ENCODE measurements at places on chromosomes 4 and X.

GRCh38 chr4:163164591-163164990 is 2.1 kb downstream of the NAF1 start:
- DNase-seq, result peak; percentile 14

DNA sequence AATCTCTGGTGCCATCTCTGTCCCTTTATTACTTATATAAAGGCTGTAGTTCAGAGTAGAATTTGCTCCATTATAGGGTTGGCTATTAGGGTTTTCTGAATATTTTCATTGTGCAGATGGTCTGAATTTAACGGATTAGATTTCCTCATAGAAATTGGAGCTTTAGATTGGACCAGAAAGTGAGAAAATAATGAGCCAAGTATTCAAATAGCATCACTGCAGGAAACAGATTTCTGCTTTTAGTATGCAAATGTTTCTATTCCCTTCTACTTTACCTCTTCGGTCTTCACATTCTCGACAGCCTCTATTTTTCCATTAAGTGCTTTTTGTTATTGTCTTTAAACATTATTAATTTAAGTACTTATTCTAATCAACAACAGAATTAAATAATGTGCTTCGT is 55.4 kb downstream of the TRIM2 start:
- no peak for DNase-seq

DNA sequence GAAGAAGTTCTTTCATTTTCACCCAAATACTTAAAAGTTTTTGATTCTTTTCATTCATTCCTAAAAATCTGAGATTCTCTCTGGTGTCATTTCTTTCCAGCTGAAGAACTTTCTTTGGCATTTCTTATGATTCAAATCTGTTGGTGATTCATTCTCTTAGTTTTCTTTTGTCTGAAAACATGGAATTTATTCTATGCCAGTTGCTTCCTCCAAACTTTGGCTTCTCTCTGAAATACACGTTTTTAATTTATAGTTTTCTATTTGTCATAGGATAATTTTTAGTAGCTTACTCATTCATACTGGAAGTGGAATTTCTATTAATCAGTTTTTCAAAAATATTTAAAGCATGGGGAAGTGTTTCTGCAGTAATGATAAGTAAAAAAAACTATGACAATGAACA is 1012.0 kb downstream of the RPA4 start:
- peak; percentile 69 for DNase-seq

DNA sequence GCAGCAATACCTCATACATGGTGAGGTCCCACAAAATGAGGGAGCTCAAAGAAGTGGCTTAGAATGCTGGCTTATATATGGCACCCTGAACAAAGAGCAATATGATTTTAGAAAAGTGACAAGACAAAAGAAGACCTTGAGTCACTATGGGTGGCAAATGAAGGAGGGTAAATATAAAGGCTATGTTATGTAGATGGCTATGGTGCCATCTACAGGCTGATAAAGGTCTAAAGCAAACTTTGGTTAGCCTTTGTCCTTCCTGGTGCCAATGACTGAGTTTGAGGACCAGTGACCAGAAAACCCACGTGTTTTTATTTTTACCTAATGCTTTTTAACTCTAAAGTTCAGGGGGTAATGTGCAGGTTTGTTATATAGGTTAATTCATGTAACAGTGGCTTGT is 151.8 kb downstream of the CCNG2 start:
- peak; percentile 42 for DNase-seq

GRCh38 chr4:64368741-64369140 is 40.5 kb downstream of the TECRL start:
- DNase-seq, result no peak

DNA sequence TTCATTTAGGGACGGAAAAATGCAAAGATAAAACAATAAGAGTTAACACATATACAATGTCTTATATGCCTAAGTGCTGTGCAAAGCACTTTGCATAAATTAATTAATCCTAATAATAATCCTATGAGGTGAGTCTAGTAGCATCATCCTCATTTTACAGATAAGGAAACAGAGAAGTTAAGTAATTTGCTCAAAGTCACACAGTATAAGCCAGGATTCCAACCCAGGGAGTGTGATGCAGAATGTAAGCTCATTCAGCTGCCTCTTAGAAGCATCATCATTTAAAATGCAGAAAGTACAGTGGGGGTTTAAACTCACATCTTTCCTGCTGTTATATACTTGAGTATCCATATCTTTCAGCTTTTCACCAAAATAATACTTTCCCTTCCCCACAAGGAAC is 203.7 kb downstream of the LARP7 start:
- no peak for DNase-seq

GRCh38 chr4:74738464-74739143 is 55.7 kb downstream of the BTC start:
- peak; percentile 8 for DNase-seq

DNA sequence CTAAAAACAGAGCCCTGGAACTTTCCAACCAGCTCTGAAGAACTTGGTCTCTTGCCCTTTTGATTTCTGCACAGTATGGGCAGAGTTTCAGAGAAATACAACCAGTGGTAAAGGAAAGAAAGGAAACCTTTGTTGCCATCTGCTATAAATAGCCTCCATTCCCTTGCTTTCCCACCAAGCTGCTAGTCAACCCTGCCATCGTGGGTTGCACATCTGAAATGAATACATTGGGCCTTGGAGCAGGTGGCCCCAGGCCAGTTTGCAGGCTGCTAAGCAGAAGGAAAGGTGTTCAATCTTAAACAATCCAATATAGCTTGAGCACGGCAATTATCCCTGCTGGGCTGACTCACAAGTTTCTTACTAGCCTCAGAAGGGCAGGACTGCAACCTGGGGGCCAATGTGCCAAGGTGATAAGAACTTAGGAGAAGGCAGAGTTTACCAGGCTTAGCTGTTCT is 142.5 kb downstream of the PPARGC1A start:
- no peak for DNase-seq

GRCh38 chrX:39336671-39337311 is 535.5 kb downstream of the MID1IP1 start:
- DNase-seq, result no peak

GRCh38 chr4:155777971-155778735 is 19.3 kb downstream of the GUCY1B1 start:
- peak; percentile 9 for DNase-seq

GRCh38 chr4:41256740-41257256 is at the start of gene UCHL1:
TSS of gene UCHL1 (plus strand) at chr4:41256928. CDS start at chr4:41256977, 49 bp downstream.
- DNase-seq, result peak; percentile 95

DNA sequence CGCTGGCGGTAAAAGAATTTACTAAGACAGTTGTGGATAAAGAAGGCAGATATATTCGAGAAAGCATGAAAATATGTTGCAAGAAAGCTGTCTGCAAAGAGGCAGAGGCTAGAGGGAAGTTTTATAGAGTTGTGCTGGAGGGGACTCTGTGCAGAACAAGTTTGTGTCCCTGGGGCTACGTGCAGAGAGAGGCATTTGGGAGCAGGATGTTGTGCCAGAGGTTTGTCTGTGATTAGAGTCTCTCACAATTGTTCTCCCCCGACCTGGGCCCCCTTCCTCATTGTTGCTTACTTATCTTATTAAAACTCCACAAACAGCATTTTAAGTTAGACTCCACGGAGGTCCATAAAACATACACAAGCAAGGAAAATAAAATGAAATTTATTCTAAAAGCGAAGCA is 831.3 kb downstream of the NLGN4X start:
- DNase-seq, result no peak

DNA sequence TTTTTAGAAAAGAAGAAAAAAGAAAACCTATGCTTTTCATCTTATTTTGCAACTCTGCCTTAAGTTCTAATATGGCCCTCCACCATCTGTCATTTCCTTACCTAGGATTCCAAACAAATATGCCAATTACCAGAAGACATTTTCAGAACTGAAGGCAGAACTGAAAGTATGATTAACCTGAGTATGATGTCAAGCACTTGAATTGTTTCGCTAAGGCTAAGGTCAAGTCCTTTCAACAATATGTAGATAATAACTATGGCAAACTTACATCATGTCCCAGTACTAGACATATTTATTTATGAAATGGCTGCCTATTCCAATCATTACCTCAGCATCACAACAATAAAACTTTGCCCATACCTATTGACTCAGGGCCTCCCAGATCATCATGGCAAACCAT is 91.0 kb downstream of the OR13H1 start:
- DNase-seq, result no peak

GRCh38 chrX:140507223-140507981 is 2.5 kb upstream of the SOX3 start:
- DNase-seq, result no peak

DNA sequence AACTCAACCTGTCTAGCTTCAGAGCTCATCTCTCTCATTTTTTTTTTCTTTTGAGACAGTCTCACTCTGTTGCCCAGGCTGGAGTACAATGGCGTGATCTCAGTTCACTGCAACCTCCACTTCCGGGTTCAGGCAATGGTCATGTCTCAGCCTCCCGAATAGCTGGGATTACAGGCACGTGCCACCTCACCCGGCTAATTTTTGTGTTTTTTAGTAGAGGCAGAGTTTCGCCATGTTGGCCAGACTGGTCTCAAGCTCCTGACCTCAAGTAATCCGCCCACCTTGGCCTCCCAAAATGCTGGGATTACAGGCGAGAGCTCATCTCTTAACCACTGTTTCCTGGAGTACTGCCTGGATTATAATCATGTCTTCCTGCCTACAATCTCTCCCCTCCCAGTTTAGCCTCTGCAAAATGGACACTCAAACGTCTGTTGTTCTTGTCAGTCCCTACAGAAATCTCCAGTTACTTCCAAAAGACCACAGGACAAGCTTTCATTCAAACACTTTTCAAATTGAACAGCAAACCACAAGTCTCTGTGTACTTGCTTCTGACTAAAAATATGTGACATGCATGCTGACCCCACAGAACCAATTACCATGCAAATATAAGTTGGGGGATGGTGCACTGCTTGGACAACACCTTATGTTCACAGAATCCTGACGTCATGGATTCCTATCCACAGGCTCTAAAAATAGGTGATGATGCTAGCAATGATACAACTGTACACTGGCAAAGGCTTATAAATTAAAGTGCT is 137.2 kb downstream of the SH3KBP1 start:
- no peak for DNase-seq

DNA sequence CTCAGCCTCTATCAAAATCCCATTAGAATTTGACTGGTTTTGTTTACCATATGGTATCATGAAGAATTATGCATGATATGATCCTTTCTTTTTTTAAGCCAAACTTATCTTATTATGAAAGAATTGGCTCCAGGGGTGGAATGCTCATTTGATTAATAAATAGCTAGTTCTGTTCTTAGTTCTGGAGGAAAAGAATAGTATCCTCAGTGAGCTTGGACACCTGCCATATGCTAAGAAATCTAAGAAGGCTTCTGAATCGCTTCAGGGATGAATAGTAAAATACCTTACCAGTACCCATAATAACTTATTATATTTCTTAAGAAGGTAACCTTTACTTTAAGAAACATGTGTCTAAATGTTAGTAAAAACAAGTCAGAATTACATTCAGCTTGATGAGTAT is 803.6 kb downstream of the ADGRL3 start:
- no peak for DNase-seq

DNA sequence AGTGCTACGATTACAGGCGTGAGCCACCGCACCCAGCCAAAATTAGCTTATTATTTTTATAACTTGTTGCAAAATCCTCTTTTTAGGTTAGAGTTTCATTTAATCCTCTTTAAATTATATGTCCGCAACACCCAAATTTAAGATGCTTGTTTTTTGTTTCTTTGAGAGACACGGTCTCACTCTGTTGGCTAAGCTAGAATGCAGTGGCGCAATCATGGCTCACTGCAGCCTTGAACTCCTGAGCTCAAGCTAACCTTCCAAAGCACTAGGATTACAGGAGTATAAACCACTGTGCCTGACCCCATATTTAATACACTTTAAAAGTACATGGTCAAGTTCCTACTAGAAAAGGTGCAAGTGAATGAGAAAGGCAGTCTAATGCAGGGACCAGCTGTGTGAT is 2.2 kb downstream of the RBBP7 start:
- DNase-seq, result no peak

- DNase-seq, result no peak
Observed at GRCh38 chrX:109753256-109753655, 20.2 kb upstream of the ACSL4 start.

- peak; percentile 27 for DNase-seq
Observed at GRCh38 chrX:50609796-50610195, 139.2 kb upstream of the DGKK start.

DNA sequence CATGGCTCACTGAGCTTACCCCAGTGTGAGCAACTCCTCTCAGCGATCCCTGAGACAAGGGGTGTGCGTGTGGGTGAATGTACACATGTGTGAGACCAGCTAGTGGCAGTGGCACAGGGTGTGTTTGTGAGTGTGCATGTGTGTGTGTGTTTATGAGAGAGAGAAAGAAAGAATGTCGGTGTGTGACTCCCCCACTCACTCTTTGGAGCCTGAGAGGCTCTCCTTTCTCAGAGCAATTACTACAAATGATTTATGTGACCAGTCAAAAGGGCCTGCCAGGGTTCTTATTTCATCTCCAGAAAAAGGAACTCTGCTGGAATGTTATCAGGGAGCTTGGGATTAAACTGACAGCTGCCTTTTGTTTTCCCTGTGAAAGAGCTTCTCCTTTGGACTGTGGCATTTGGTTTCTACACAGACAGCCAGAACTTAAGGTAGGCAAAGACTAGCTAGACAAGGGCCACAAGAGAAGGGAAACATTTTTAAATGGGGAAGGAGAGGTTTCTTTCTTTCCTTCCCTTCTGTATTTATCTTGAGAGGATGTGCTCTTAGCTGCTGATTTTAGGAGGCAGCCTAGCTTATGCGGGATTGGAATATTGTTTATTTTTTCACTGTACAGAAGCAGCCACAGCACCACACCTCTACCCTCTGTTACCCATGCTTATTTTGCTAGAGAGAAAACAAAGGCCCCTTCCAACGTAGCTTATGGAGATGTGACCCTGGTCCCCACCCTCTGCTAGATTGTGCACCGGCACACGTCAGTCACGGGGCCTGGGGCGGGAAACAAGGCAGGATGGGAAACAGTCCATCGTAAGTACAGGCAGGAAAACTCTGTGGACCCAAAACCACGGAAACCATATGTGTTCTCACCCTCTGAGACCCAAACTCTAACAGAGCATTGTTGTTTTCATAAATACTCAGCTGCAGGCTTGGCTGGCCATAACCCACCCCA is 143.5 kb downstream of the MGST2 start:
- peak; percentile 56 for DNase-seq

DNA sequence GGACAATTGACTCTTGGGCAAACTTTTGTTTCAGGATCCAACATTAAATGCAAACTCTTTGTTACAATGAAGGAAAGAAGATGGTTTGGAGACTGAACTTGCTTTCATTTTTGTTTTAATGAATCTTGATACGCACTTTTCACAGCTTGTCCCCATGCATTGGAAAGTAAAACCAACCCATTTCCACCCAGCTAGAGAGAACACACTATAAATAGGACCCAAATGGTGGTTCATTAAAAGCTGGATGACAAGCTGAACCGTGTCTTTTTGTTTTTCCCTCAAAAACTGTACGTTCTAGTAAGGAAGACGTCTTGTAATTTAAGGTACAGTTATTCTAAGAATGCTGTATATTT is 95.3 kb upstream of the EGFL6 start:
- no peak for DNase-seq

DNA sequence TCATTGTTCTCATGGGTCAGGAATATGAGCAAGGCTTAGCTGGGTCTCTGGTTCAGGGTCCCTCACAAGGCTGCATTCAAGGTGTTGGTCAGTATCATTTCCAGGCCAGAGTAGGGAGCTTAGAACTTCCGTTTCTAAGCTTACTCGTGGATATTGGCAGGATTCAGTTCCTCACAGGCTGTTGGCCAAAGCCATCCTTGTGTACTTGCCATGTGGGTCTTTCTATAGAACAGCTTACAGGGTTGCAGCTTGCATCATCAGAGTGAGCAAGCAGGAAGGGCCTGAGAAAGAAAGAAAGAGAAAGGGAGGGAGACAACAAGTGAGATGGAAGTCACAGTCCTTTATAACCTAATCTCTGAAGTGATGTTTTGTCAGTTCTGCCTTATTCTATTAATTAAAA is 5.1 kb upstream of the LIMCH1 start:
- DNase-seq, result peak; percentile 18

GRCh38 chr4:142366769-142367181 is 479.3 kb downstream of the INPP4B start:
- no peak for DNase-seq
